ENCODE measurements at places on chromosomes 11 and 22.

DNA sequence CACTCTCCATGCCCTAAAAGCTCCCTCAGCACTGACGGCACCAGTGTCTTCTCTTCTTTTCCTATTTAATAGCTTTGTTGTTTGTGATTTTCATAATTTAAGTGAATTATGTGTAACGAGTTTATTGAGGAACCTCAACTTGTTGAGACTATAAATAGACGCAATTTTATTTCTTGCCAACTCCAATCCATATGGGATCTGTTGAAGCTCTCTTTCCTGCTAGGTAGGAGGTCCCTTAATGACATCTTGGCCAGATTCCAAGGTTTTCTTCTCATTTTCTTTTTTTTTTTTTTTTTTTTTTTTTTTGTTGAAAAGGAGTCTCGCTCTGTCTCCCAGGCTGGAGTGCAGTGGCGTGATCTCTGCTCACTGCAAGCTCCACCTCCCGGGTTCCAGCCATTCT, 14.2 kb downstream of the RTL6 start:
- DNase-seq, result no peak

DNA sequence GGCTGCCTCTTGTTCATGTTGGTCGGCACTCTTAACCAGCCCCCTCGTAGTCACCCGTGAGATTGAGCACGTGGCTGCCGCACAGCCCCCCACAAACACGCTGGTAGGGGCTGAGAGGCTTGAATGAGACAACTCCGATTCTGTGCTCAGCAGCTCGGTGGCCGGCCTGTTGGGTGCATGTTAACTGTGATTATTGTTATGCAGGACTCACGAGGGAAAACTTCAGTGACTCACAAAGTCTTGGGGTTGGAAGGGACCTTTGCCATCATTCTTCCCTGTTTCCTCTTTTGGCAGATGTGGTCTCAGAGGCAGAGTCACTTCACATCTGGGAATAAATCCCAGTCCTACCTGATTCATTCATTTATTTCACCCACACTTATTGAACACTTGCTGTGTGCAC, 75.2 kb downstream of the ADAMTS15 start:
- DNase-seq, result no peak

DNA sequence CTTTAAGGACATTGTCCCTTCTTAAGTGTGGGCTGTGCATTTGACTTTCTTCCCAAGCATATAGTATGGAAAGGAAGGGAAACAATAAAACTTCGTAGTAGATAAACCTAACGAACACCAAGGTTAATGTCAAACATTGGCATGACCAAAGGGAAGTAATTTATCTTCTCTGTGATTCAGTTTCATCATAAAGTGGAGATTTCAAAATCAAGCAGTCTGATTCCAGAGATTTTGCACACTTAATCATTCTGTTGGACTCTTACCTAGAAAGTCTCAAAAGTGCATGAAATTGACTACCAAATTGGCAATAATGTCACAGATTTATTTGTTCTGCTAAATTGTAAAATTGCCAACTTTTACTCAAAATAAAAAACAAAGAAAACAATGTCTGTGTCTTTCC, 559.7 kb downstream of the JRKL start:
- no peak for DNase-seq

DNA sequence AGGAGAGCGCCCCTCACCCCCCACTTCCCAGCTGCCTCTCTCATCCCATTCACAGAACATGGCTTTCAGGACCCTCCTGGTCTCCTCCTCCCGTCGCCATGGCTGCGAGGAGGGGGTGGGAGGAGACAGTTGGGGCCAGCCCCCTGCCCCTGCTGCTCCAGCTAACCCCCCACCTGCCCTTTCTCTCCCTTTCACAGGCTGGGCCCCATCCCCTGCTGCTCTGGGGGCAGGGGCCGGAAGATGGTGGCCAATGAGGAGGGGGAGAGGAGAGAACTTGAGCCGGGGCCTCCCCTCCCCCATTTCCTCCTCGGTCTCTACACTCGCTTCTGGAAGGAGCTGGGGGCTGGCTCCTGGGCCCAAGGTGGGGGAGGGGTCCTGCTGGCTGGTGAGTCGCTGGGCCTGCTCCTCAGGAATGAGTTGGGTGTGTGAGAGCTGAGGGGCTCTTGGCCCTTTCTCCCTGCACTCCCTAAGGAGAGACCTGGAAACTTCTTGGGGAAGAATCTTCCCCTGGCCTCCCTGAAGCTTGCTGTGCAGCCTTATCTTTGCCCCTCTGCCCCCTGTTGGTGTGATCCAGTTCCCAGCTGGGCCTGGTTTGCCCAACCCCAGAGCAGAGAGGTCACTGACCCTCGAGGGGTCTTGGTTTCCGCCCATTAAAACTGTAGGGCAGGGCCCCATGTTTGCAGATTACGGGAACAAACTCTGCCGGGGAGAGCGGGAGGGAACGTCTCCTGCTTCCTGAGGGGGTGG, 10.2 kb downstream of the YPEL4 start:
- no peak for DNase-seq

DNA sequence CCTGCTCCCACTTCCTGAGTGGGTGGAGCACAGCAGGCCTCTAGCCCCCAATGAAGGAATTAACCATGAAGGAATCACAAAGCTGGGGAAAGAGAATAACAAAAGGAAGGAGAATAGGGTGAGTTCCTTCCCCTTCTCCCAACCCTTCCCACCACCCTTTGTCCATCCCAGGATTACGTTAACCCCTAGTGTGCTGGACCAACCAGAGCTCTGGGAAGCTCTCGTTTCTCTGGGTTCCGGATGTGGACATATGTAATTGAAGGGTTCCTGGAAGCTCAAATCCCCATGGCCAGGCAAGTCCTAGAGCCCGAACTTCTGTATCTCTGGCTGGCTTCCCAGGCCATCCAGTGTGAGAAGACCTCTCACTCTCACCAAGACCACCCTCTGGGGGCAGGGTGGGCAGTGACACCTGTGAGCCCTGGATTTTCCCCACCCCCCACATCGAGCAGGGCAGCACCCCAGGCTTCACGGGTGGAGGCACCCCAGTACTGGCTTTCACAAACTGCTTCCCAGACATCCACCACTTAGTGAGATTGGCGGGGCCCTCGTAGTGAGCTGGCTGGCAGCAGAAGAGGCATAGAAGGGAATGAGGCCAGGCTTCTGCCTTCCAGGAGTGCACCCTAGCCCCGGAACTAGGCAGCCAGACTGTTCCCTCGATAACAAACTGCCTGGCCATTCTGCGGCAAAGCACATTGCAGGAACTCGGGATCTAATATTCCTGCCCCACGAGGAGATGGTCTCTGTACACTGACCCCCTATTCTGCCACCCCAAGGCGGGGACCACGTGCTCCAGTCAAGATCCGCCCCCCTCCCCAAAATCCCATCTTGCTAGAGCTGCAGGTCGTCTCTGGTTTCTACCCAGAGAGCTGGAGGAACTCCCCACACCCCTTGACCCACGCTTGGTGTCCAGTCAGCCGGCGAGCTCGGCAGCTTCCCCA, 2.1 kb downstream of the NECTIN1 start:
- DNase-seq, result no peak

GRCh38 chr11:21912285-21912684, 280.6 kb upstream of the ANO5 start:
- no peak for DNase-seq

DNA sequence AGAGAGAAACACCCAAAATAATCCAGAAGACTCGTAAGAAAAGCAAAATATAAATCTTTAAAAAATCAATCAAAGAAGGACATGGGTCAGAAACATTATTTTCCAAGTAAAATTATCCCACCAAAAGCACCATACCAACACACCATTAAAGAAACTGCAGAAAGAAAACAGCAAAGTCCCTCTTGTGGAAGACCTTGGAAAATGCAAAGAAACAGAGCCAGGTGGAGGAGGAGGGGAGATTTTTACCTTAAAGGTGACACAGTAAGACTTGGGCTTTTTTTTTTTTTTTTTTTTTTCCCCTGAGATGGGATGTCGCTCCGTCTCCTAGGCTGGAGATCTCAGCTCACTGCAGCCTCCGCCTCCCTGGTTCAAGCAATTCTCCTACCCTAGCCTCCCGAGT, 123.8 kb downstream of the LARGE1 start:
- no peak for DNase-seq

- no peak for DNase-seq
Observed at GRCh38 chr22:33923660-33924246, 3.5 kb upstream of the LARGE1 start.

- no peak for DNase-seq
Observed at GRCh38 chr11:86790195-86790725, 10.1 kb upstream of the PRSS23 start.

DNA sequence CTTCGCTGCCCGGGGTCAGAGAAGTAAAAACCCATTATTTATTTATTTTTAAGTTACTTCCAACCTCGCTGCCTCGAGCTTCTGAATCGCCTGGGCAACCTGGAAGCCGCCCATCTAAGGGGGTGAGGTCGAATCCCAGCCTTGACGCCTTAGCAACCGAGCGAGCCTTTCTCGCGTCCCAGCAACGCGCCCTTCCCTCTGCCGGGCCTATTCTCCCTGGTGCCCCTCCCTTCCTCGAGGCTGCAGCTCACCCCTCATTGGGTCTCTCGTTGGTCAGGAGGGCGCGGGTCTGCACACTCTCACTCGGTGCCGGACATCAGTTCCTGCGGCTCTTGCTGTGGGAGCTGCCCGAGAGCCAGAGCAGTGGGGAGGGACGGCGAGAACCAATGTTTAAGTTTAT, at the start of gene CCDC81:
CCDC81 (plus strand) TSS at position 302 of the 400 bp plus-strand sequence. CDS start 277 bp downstream, outside the sequence.
- no peak for DNase-seq

GRCh38 chr11:59144579-59145345, 2.1 kb downstream of the FAM111A start:
- peak; percentile 47 for DNase-seq

GRCh38 chr22:25360891-25361645, 141.6 kb downstream of the CRYBB2 start:
- DNase-seq, result no peak

- DNase-seq, result no peak
Observed at GRCh38 chr11:106925245-106925644, 93.0 kb downstream of the GUCY1A2 start.

DNA sequence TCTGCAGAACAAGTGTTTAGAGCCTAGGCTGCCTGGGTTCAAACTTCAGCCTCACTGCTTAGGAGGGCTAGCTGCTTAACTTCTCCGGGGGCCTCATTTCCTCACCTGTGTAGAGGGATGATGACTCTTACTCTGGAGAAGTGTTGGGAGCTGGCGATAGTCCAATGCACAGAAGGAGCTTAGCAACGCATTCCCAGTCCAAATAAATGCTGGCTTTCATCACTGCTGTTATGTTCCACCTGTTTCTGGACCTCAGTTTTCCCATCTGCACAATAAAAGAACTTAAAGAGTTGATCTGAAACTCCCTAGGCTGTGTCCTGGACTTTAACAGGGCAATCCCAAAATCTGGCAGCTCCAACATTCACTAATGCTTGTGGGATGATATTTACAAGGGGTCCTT, 337.8 kb downstream of the MIAT start:
- no peak for DNase-seq

GRCh38 chr22:16699326-16699725, 106.7 kb upstream of the CCT8L2 start:
- DNase-seq, result no peak

- no peak for DNase-seq
Observed at GRCh38 chr11:117638911-117639543, 158.0 kb downstream of the DSCAML1 start.

DNA sequence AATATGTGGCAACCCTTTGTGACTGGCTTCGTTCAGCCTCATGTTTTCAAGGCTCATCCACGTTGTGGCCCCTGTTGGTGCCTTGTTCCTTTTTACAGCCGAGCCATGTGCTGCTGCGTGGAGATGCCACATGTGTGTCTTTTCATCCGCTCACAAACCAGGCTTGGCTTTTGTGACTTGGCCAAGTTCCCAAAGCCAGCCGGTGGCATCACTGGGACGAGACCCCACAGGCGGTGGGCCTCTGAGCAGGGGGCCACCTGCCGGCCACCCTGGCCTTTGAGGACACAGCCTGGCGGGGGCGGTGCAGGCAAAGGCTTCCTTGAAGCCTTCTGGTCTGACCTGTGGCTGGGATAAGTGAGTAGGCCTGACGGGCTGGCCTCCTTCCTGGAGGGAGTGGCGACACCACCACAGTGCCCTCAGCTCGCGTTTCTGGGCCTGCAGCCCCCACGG, 10.5 kb downstream of the GRK2 start:
- no peak for DNase-seq

DNA sequence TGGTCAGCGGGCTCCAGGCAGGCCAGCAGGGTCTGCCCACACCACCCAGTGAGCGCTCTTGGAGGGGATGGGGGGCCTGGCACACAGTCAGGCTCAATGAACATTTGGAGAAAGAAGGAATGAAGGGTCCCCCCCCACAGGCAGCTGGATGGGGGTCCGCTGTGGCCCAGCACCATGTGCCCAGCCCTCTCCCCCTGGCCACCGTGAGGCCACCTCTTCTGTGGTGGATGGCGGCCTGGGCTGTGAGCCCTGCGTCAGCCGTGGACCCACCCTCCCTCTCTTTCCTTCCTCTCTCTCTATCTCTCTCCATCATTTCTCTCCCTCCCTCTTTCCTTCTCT, 35.1 kb upstream of the MUC5AC start:
- DNase-seq, result no peak

DNA sequence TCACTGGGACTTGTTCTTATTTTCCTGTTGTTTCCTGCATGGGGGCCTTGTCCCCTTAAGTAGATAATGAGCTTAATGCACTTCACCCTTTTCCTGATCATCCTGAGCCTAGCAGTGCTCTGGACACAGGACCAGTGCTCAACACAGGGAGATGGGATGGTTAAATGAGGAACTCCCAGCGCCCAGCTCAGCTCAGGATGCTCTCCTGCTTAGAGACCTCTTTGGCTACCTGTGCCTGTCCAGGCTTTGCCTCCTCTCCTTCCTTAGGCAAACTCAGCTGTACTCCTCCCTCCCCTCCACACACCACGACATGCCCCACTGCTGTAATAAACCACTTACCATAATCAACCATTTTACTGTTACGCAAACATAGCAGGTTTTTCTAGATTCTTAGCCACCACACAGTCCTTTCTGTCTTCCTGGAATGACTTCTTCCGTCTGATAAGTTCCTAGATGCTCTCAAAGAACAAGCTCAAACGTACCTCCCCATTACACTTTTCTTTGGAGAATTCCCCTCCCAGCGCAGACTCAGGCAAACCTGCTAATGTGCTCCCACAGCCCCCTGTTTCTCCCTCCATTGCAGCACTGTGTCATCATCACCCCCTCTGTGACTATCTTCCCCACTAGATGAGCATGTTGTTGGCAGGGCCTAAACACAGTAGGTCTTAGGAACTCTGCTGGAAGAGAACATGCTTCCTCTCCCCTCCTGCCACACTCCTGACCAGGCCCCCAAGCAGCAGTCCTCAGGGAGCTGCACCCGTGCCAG, 113.6 kb downstream of the MICAL2 start:
- no peak for DNase-seq

- DNase-seq, result no peak
Observed at GRCh38 chr11:73137262-73137943, 4.7 kb downstream of the FCHSD2 start.

Measured in stimulated activated CD8-positive, alpha-beta memory T cell treated with anti-CD3 and anti-CD28 coated beads, Interleukin-7, amount 100 ng/mL, for 4 hours (primary cell).